Effector memory CD8-positive, alpha-beta T cell (primary cell): ENCODE measurements at places on chromosomes 2 and 18.

DNA sequence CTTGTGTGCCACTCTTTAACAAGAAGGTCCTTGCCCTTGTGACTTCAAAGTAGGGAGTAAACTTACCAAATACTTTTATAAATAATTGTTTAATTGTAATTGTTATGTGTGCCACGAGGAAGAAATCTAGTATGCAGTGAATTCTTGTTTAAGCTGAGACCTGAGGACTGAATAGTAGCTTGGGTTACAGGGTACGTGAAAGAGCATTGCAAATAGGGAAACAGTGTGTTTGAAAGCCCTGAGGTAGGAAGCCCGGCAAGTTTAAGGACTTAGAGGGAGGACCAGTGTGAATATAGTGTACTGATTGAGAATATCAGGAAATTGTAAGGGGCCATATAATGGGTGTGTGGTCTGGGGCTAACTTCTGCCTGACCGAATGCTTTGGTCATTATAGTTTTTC lies 26.2 kb downstream of the PHLPP1 start:
- no peak for DNase-seq

DNA sequence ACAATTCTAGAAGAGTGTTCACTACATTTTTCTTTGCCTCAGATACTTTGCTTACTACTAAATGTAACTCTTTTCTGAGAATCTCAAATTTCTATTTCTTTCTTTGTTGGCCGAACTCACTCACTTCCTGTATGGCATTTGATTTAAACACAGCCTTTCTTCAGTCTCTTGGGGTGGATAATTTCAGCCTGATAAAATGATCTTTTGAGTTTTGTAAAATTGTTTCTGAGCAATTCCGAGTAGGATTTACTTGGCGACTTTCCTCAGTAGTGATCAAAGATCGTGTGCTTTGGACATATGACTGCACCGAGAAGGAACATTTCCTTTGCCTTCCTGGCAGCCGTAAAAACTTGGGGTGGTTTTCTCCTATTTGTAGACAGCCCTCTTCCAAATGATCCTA lies 127.4 kb downstream of the DCDC2C start:
- no peak for DNase-seq

GRCh38 chr2:44579115-44579836 lies 217.5 kb downstream of the CAMKMT start:
- no peak for DNase-seq

- DNase-seq, result no peak
Measured at GRCh38 chr18:79385326-79385707, 10.4 kb upstream of the NFATC1 start.

- DNase-seq, result no peak
Measured at GRCh38 chr2:215020283-215020682, 118.1 kb downstream of the ABCA12 start.
